CD4-positive, alpha-beta memory T cell (primary cell): ENCODE measurements at places on chromosomes 2 and 18. TPM values are rescaled to one million over a fixed set of nuclear protein-coding genes. Genes with fewer than 3 reads are reported as not detected.

DNA sequence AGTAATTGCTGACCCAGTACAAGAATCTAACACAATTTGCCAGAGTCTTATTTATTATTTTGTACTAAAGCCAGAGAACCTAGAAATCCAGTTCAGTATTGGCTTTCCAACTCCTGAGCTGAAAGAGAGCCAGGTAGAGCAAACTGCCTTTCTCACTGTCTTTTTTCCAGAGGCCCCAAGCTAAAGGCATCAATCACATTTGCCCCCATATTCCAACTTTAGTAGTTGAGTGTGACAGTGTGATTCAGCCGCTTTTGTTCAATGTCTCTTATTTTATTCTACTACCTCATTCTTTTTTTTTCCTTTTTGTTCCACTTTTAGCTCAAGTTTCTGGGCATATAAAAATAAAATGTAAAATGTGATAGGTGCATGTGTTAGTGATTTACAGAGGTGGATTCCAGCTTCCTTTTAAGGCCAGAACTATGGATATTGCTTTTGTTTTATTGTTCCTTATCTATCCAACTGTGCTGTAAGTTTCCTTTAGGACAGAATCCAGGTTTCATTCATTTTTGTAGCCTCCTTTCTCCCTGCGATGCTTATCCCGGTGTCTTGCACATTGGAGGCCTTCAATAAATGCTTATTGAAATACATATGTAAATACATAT lies 153.0 kb downstream of the ZEB2 start:
- H3K27me3 ChIP-seq: no peaks in the 10 kb centered on the region
- no peak overlapping the region for H3K27ac ChIP-seq
- H3K36me3 ChIP-seq: no peaks in the 10 kb centered on the region
- H3K4me3 ChIP-seq: no peak overlapping the region
- DNase-seq: no peak

DNA sequence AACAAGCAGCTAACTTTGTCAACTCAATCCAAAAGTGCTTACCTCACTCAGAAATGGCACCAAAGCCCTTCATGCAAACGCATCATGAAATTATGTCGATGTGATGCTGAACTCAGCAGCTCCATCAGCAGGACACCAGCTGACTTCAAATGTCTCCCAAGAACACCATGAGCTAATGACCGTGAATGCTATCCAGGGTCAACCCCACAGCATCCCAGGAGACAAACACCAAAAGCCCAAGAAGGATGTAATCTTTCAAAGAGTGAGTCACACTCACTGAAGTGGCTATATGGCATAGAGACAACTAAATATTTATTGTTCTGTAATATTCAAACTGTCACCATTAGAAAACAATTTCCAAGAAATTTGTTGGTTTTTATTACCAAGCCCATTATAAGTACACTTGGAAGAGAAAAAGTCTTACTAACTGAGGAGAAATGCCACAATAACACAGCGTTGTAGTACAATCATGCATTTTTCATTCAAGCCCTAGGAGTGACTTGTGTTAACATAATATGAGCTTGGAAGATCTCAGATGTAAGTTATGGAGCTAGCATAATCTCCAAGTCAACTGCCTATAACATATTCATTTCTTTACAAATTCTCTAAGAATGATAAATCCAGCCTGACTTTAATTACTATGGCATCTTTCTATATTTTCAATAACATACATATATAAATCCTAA lies 165.0 kb upstream of the CCDC68 start:
- no peaks in the 10 kb centered on the region for H3K4me1 ChIP-seq
- no peak overlapping the region for H3K27ac ChIP-seq
- DNase-seq: no peak
- H3K4me3 ChIP-seq: no peak overlapping the region

DNA sequence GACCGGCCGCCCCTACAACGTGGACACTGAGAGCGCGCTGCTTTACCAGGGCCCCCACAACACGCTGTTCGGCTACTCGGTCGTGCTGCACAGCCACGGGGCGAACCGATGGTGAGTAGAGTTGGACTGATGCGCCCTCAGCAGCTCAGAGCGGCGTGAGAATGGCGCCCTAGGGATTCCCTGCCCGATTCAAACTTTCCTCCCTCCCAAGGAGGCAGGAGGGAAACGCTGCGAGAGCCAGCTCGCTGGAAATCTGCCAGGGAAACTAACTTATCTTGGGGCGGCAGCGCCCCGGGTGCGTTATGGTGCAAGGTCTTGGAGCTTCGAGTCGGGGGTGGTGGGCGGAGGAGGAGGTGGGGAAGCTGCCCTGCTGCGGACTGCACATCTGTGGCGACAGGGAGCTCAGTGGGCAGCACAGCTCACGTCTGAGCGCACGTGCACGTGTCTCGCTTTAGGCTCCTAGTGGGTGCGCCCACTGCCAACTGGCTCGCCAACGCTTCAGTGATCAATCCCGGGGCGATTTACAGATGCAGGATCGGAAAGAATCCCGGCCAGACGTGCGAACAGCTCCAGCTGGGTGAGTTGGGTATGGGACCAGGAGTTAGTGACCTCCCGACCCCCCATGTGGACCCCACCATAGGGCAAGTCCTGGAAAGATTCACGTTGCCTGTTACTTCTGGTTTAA lies 697 bp downstream of the ITGA4 start:
- H3K27ac ChIP-seq: peak overlapping the region; percentile 86
- peaks cover 37% of the 10 kb centered on the region for H3K4me1 ChIP-seq
- peak overlapping the region; percentile 25 for H3K4me3 ChIP-seq
- no peaks in the 10 kb centered on the region for H3K36me3 ChIP-seq
- no peaks in the 10 kb centered on the region for H3K27me3 ChIP-seq
- DNase-seq: peak; percentile 38

The PLA2R1 gene
- not detected for polyA plus RNA-seq

The RBM45 gene
- polyA plus RNA-seq: 11.9 TPM

DNA sequence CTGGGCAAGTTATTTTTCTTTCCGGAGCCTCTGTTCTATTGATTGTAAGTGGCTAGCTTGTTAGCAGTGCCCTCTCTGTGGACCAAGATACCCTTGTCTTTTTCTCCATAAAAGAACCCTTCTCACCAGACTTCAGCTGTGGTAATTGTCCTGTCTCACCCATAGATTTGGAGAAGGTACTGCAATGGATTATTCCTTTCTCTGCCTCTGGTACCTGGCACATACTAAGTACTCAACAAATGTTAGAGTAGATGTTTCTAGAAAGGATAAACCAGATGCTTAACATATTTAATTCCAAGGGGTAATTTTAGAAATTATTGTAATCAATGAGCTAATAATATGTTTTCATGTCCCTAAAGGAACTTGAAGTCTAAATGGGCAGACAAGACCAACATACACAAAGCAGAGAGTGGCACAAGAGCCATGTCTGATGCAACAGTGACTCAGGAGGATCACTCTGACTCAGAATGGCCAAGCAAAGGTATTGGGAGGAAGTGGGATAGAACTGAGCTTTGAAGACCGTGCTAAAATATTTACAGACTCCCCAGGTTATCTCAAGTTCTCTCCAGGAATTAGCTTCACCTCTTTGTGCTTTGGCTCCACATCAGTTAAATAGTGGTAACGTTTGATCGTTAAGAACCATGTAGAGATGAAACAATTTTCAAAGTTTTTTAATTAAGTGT lies 129.7 kb upstream of the OSR1 start:
- DNase-seq: no peak
- H3K36me3 ChIP-seq: no peaks in the 10 kb centered on the region
- no peaks in the 10 kb centered on the region for H3K4me1 ChIP-seq
- no peak overlapping the region for H3K27ac ChIP-seq
- no peaks in the 10 kb centered on the region for H3K27me3 ChIP-seq
- no peak overlapping the region for H3K4me3 ChIP-seq

The OTOS gene
- not detected for polyA plus RNA-seq

GRCh38 chr2:219281588-219281987 lies 2.4 kb downstream of the DNAJB2 start:
- H3K27me3 ChIP-seq: no peaks in the 10 kb centered on the region
- DNase-seq: no peak
- peaks cover 53% of the 10 kb centered on the region for H3K36me3 ChIP-seq

The ACOXL gene
- not detected for polyA plus RNA-seq

- no peak overlapping the region for H3K27ac ChIP-seq
- H3K36me3 ChIP-seq: no peaks in the 10 kb centered on the region
Observed at GRCh38 chr2:18378020-18378653, 182.3 kb downstream of the RDH14 start.

The REG1A gene
- polyA plus RNA-seq: not detected

The SPP2 gene
- polyA plus RNA-seq: not detected

The STAT4 gene
- polyA plus RNA-seq: 76.6 TPM

- no peak overlapping the region for H3K27ac ChIP-seq
- no peaks in the 10 kb centered on the region for H3K27me3 ChIP-seq
- DNase-seq: no peak
- no peaks in the 10 kb centered on the region for H3K4me1 ChIP-seq
Observed at GRCh38 chr18:63454497-63454896, 22.3 kb upstream of the SERPINB5 start.

DNA sequence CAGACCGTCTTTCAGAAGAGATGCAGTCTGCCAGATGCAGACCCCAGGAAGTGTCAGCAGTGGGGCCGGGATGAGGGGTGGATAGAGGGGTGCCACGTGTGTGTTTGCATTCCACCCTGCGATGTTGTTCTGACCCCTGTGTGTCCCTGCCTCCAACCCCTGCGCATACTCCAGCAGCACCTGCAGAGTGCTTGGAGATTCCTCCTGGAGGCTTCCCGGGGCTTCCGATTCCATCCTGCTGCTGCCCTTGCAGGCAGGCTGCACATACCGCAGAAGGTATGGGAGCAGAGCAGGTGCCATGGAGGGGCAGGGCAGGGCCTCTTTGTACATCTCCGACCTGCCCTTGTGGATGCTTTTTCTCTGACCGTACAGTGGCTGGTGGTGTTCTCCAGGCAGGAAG lies 177.2 kb downstream of the SH3RF3 start:
- H3K4me3 ChIP-seq: no peak overlapping the region
- no peaks in the 10 kb centered on the region for H3K36me3 ChIP-seq
- no peak overlapping the region for H3K27ac ChIP-seq
- no peaks in the 10 kb centered on the region for H3K4me1 ChIP-seq
- H3K27me3 ChIP-seq: no peaks in the 10 kb centered on the region

GRCh38 chr18:52670896-52671295 lies 330.9 kb downstream of the DCC start:
- DNase-seq: no peak
- no peaks in the 10 kb centered on the region for H3K36me3 ChIP-seq
- H3K27ac ChIP-seq: no peak overlapping the region
- no peaks in the 10 kb centered on the region for H3K4me1 ChIP-seq
- no peaks in the 10 kb centered on the region for H3K27me3 ChIP-seq

The KLHL14 gene
- polyA plus RNA-seq: 0.05 TPM

DNA sequence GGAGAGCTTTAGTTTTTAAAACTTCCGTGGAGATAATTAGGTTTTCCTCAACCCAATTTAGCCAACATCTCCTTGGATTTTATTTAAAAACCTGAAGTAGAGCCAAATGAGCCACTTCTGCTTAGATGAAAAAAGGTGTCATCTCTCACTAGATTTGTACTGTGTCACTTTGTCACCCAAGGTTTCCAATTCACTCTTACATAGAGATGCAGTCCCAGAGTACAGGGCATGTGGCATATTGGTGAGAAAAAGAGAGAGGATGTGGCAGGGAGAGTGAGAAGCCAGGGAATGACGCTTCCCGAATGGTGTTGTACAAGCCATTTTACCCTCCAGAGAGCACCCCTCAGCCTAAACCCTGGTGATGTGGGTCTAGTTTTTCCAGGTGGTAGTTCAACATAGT lies 44.4 kb upstream of the CTLA4 start:
- no peaks in the 10 kb centered on the region for H3K36me3 ChIP-seq
- H3K27me3 ChIP-seq: no peaks in the 10 kb centered on the region
- no peak overlapping the region for H3K4me3 ChIP-seq
- H3K27ac ChIP-seq: no peak overlapping the region
- H3K4me1 ChIP-seq: no peaks in the 10 kb centered on the region
